ENCODE measurements at places on chromosomes 12 and 14. TPM values are rescaled to one million over a fixed set of nuclear protein-coding genes. Genes with fewer than 3 reads are reported as not detected.

Gene SSPN
- total RNA-seq, result 0.50 TPM

DNA sequence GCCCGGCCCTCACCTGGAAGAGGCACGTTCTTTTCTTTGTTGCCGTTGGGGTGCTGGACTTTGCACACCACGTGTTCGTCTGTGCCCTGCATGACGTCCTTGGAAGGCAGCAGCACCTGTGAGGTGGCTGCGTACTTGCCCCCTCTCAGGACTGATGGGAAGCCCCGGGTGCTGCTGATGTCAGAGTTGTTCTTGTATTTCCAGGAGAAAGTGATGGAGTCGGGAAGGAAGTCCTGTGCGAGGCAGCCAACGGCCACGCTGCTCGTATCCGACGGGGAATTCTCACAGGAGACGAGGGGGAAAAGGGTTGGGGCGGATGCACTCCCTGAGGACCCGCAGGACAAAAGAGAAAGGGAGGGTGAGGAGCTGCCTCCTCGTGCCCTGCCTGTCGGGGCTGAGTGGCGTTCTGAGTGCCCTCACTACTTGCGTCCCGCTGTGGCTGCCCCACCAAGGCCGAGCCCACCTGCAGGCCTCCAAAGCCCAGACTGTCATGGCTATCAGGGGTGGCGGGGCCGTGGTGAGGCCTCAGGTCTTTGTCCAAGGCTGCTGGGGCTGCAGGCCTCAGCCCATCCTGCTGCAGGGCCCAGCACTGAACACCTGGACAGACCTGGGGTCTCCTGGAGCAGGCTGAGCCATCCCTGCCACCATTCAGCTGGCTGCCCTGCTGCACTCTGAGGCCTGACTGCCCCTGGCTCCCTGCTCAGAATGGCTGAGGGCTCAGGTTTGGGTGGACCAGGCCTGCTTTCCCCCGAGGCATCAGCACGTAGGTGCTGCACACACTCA, 329.7 kb downstream of the TMEM121 start:
- no peak for DNase-seq
- H3K27ac ChIP-seq, result no peak overlapping the region
- no peaks in the 10 kb centered on the region for H3K36me3 ChIP-seq
- no peak overlapping the region for H3K4me3 ChIP-seq
- H3K4me1 ChIP-seq, result no peaks in the 10 kb centered on the region
- H3K27me3 ChIP-seq, result no peaks in the 10 kb centered on the region

- no peak overlapping the region for H3K4me3 ChIP-seq
- H3K4me1 ChIP-seq, result no peaks in the 10 kb centered on the region
- no peak for DNase-seq
- no peaks in the 10 kb centered on the region for H3K27me3 ChIP-seq
- H3K27ac ChIP-seq, result no peak overlapping the region
- no peaks in the 10 kb centered on the region for H3K36me3 ChIP-seq
Observed at GRCh38 chr14:28303248-28303647, 463.3 kb upstream of the FOXG1 start.

DNA sequence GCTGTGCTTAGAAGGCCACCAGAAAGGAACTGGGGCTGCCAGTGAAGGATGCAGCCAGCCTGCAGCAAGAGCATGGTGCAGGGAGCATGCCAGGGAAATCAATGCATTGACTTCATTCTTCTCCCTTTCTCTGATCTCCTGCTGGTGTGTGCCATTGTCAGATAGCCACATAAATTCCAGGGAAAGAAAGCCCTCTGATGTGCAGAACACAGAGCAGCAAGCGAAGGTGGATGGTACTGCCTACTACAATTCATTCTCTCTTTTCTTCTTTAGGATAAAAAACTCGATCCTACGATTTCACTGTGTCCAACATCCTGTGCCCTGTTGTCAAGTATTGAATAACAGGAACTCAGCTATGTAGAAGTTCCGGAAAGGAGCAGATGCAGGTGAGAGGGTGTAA, 446.7 kb upstream of the TMEM132C start:
- H3K27me3 ChIP-seq, result no peaks in the 10 kb centered on the region
- no peaks in the 10 kb centered on the region for H3K4me1 ChIP-seq
- H3K36me3 ChIP-seq, result no peaks in the 10 kb centered on the region
- DNase-seq, result peak; percentile 32
- no peak overlapping the region for H3K4me3 ChIP-seq

Measured in neural progenitor cell (in vitro differentiated cells).